ENCODE measurements at places on chromosomes 3 and 15. TPM values are rescaled to one million over a fixed set of nuclear protein-coding genes. Genes with fewer than 3 reads are reported as not detected.
A peak's percentile ranks its signal among the peaks of the same experiment; 100 is the strongest.

The KBTBD13 gene
- 10.0 TPM for total RNA-seq

The MKRN2OS gene
- total RNA-seq = 1.3 TPM

The RLBP1 gene
- not detected for total RNA-seq

The EPHA3 gene
- 7.2 TPM for total RNA-seq

DNA sequence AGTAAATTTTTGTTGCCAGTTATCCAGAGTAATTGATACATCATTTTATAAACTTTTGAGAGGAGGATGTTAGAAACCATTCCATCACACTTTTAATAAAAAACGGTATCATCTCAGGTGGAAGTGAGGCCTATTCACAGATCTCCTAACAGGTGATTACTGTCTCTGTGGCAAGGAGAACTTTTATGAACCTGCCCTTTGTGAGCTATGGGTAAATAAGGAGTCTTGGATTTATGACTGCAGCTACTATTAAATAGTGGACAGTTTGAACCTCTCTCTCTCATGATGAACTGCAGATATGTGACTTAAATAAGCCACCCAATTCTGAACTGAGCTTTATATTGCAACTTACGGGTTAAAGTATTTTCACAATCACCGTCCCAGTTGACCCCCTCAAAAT is 45.7 kb downstream of the ZFAND6 start:
- DNase-seq = no peak
- no peak overlapping the region for H3K4me3 ChIP-seq
- H3K36me3 ChIP-seq = no peaks in the 10 kb centered on the region
- no peaks in the 10 kb centered on the region for H3K27me3 ChIP-seq
- peaks cover 22% of the 10 kb centered on the region for H3K4me1 ChIP-seq
- H3K27ac ChIP-seq = no peak overlapping the region

The ATP10A gene
- 0.91 TPM for total RNA-seq

The ISLR gene
- total RNA-seq = 13.7 TPM

DNA sequence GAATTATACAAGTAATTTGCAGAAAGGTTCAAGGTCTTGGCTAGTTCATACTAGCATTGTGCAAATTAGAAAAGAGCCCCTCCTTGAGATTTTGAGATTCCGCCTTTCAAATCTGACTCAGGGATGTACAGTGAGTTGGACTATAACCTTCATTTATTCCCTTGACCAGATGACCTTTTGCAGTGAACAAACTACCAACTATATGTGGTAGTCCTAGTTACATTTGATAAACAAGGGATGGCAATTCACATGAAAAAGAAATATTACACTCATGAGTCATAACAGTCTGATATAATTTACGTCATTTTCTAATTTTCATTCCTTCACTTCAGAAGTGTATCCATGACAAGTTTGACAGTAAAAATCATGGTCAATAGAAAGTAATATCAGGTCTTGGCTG is 860.4 kb downstream of the ROBO1 start:
- no peak overlapping the region for H3K4me3 ChIP-seq
- H3K4me1 ChIP-seq = no peaks in the 10 kb centered on the region
- no peaks in the 10 kb centered on the region for H3K27me3 ChIP-seq

DNA sequence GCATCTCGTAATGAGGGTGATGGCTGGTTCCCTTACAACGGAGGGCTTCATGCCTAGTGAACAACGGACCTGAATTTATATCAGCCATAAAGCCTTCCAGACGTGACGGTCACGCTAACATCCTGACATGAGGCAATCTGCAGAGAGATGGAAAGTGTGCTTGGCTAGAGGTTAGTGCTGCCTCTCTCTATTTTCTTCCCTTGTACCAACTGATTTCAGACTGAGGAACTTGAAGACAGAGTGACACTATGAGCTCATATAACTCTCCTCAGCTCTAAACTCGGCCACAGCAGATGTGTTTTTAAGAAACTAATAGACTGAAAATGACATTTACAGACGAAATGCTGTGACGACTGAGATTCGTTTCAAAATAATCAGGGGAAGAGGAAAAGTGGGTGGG is 122.4 kb downstream of the XXYLT1 start:
- peak overlapping the region; percentile 46 for H3K4me3 ChIP-seq
- no peak for DNase-seq
- H3K27ac ChIP-seq = peak overlapping the region; percentile 86
- H3K36me3 ChIP-seq = no peaks in the 10 kb centered on the region
- H3K4me1 ChIP-seq = peaks cover 52% of the 10 kb centered on the region
- no peaks in the 10 kb centered on the region for H3K27me3 ChIP-seq

DNA sequence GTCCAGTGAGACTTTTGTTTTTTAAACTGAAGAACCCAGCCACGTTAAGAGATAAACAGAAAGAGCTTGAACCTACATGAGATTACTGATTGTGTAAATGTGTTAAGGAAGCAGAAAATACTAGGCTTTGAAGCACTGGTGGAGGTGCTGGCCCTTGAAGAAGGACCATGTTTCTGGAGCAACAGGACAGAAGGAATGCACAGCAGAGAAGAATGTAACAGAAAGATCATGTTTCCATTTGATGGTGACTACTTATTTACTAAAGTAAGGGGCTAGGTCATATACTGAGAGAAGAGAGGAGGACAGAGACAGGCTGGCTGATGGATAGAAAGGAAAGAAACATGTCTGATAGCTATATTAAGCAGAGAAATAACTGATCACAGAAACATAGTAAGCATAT is 88.8 kb downstream of the CLASP2 start:
- no peaks in the 10 kb centered on the region for H3K4me1 ChIP-seq
- H3K36me3 ChIP-seq = peaks cover 37% of the 10 kb centered on the region
- no peak overlapping the region for H3K4me3 ChIP-seq
- no peak for DNase-seq

The GOLGA8N gene
- 9.8 TPM for total RNA-seq

- H3K36me3 ChIP-seq = no peaks in the 10 kb centered on the region
- no peak for DNase-seq
- H3K4me3 ChIP-seq = no peak overlapping the region
Measured at GRCh38 chr15:94098921-94099573, 132.3 kb upstream of the MCTP2 start.

DNA sequence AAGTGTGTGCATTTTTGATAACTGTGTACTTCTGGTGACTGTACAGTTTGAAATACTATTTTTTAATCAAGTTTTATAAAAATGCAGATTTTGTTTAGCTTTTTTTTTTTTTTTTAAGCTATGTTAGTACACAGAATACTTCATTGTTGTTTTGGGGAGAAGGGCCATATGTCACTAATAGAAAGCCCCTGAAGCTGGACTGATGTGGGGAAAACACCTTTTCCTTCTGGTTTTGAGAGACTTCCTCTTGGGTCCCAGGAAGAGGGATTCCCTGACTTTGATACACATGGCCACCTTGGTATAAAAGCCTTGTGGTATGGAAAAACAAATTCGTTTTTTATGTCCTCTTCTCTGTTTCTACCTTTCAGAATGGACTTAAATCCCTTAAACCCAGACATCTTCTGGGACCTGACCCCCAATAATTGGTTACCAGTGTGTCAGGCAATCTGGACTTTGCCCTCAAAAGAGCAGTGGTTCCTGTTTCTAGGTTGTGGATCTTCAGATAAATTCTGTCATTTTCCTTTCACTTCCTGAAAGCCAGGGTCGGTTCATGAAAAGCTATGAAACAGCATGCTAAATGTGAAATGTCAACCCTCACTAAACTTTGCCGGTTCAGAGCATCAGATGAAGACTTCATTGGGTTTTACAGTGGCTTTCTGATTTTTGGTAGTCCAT is 31.1 kb upstream of the BLOC1S6 start:
- no peak overlapping the region for H3K27ac ChIP-seq
- no peaks in the 10 kb centered on the region for H3K4me1 ChIP-seq
- H3K4me3 ChIP-seq = no peak overlapping the region
- no peaks in the 10 kb centered on the region for H3K27me3 ChIP-seq
- no peak for DNase-seq
- H3K36me3 ChIP-seq = no peaks in the 10 kb centered on the region

DNA sequence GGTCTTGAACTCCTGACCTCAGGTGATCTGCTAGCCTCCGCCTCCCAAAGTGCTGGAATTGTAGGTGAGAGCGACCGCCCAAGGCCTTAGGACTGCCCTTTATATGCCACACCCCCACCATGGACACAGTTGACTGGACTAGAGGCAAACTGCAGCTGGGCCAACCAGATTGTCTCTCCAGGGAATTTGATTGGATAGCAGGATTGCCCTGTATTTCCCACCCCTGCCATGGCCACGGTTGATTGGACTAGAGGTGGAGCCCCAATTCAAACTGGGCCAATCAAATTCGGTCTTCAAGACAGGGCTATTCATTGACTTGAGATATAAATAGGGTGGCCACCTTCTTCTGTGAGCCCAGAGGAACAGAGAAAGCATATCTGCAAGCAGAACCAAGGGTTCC is 6.9 kb upstream of the CLPX start:
- H3K4me3 ChIP-seq = no peak overlapping the region
- no peak for DNase-seq
- no peak overlapping the region for H3K27ac ChIP-seq
- no peaks in the 10 kb centered on the region for H3K27me3 ChIP-seq
- no peaks in the 10 kb centered on the region for H3K36me3 ChIP-seq

GRCh38 chr15:38389924-38390542 is 63.9 kb upstream of the FAM98B start:
- H3K4me3 ChIP-seq = no peak overlapping the region
- no peaks in the 10 kb centered on the region for H3K4me1 ChIP-seq
- H3K36me3 ChIP-seq = no peaks in the 10 kb centered on the region

DNA sequence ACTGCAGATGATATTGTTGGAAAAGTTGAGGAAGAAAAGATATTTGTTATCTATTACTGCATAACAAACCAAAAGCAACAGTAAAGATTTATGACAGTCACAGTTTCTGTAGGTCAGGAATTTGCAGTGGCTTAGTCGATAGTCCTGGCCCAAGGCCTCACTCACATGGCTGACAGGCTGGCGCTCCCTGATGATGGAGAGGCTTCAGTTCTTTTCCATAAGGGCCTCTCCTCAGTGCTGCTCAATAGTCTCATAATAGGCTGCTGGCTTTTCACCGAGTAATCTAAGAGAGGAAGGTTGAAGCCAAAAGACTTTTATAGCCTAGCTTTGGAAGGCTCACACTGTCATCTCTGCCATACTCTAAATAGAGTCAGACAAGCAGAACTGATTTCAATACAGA is 17.7 kb downstream of the IREB2 start:
- no peak overlapping the region for H3K4me3 ChIP-seq
- peak; percentile 23 for DNase-seq
- peak overlapping the region; percentile 48 for H3K27ac ChIP-seq
- H3K4me1 ChIP-seq = peaks cover 63% of the 10 kb centered on the region
- no peaks in the 10 kb centered on the region for H3K36me3 ChIP-seq

The REC114 gene
- not detected for total RNA-seq

DNA sequence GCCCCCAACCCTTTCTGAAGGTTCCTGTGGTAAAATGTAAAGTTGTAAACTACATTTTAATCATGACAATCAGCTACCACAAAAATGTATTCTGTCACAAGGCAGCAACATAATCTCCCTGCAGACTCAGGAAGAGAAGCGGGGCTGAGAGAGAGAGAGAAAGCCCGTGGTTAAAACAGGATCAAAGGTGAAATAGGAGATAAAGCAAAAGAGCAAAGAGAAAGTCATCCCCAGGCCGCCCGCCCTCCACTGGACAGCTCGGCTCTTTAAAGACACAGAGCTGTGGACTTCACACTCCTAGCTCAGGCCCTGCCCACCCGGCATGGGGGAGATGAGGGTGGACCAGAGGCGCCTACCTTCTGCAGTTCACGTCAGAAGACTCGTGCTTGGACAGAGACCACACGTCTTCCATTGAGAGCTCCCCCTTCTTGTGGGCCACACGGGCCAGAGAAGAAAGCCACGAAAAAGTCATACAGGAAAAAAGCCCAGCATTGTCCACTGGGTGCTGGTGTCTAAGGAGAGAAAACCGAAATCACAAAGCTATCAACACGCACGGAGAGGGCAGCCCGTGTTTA is 29.4 kb downstream of the ABCC5 start:
- H3K4me1 ChIP-seq = no peaks in the 10 kb centered on the region
- H3K27me3 ChIP-seq = no peaks in the 10 kb centered on the region
- no peak for DNase-seq
- H3K36me3 ChIP-seq = peaks cover 74% of the 10 kb centered on the region
- H3K4me3 ChIP-seq = no peak overlapping the region

GRCh38 chr15:64310036-64310435 is 45.9 kb downstream of the CSNK1G1 start:
- no peak overlapping the region for H3K27ac ChIP-seq
- H3K36me3 ChIP-seq = no peaks in the 10 kb centered on the region
- peaks cover 6% of the 10 kb centered on the region for H3K4me1 ChIP-seq
- H3K4me3 ChIP-seq = no peak overlapping the region
- H3K27me3 ChIP-seq = no peaks in the 10 kb centered on the region
- no peak for DNase-seq

The C3orf20 gene
- total RNA-seq = 0.10 TPM

The VGLL3 gene
- total RNA-seq = 1.9 TPM

DNA sequence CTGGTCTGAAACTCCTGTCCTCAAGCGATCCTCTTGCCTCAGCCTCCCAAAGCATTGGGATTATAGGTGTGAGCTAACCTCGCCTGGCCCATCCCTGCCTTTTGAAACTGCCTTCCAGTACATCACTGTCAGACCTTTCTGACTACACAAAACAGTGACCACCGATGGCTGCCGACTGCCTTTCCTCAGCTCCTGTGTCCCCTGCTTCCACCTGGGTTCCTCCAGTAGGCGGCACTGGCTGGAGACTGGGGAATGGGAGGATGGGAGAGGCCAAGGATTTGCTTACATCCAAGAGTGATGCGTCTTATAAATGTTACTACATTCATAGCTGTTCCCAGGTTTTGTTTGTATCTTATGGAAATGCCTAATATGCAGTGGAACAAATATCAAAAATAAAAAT is 242.8 kb downstream of the BBX start:
- no peaks in the 10 kb centered on the region for H3K4me1 ChIP-seq
- no peaks in the 10 kb centered on the region for H3K36me3 ChIP-seq
- no peak for DNase-seq
- H3K27me3 ChIP-seq = no peaks in the 10 kb centered on the region

DNA sequence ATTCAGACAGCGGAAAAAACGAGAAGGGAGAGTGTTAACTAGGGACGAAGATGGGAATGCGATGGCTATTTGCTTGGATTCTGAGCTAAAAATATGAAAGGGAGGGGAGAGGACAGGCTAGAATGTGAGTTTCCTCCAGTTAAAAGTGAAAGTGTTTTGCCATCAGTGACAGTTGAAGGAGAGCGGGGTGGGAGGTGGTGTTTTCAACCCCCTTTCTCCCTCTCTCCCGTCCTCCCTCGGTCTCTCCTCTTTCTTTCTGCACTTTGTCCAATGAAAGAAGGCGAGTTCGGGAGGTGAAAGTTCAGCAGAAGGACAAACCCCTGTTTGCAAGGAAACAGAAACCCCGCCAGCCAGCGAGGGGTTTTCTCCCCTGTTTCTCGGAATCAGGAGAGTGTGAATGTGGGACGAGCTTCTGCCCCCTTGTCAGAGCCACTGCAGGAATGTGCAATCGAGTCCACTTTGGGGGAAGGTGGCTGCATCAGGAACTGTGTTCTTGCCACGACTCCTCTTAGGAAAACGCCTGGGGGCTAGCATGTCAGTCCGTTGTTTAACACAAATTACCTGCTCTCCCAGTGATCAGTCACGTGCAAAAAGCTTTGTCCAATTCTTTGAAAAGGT is 975 bp upstream of the FOXP1 start:
- peaks cover 39% of the 10 kb centered on the region for H3K4me1 ChIP-seq
- peak overlapping the region; percentile 65 for H3K4me3 ChIP-seq
- DNase-seq = peak; percentile 30
- H3K27ac ChIP-seq = peak overlapping the region; percentile 97

- no peak overlapping the region for H3K27ac ChIP-seq
- H3K4me3 ChIP-seq = no peak overlapping the region
- peaks cover 6% of the 10 kb centered on the region for H3K36me3 ChIP-seq
Measured at GRCh38 chr15:66863390-66864085, 161.5 kb downstream of the SMAD6 start.

GRCh38 chr15:68300115-68300940 is 22.8 kb downstream of the FEM1B start:
- no peaks in the 10 kb centered on the region for H3K36me3 ChIP-seq
- no peak for DNase-seq
- H3K27me3 ChIP-seq = no peaks in the 10 kb centered on the region
- no peak overlapping the region for H3K4me3 ChIP-seq
- no peak overlapping the region for H3K27ac ChIP-seq
